ENCODE measurements at places on chromosomes 4 and X.

GRCh38 chrX:37553476-37553875 is 18.0 kb upstream of the LANCL3 start:
- DNase-seq, result no peak

- DNase-seq, result no peak
Measured at GRCh38 chr4:169377367-169377766, 106.6 kb upstream of the SH3RF1 start.

GRCh38 chr4:84413480-84413879 is 85.6 kb downstream of the NKX6-1 start:
- no peak for DNase-seq

GRCh38 chrX:54746928-54747327 is 51.1 kb downstream of the ITIH6 start:
- DNase-seq, result no peak

DNA sequence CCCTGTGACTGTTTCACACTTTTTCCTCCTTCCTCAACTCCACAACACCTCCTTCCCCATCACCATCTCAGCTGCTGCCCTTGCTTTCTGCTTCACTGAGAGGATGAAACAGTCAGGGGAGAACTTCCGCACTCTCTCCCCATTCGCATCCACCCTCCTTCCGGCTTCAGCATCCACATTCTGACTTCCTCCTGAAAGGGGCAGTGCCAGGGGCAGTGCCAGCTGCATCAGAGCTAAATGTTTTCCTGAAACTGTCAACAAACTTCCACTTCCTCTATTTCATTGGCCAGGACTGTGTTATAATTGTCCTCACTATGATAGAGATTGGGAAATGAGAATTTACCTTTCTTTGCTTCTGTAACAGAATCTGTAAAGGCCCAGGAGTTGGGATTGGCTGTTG is 18.2 kb upstream of the RASL11B start:
- no peak for DNase-seq

DNA sequence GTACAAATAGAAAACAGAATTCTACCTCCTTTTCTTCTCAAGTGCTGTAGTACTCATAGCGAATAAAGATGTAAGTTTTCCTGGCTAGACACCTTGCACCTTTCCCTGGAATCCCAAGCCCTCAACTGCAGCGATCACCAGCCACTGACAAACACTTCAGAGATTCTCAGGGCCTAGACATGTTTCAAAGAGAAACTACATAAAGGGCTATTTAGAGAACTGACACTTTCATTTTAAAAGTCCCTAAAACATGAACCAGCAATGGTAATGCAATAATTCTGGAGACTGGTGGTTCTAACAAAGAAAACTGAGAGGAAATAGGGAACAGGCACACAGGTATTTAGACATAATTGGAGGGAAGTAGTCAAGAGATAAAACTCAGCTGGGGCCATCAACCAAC is 35.7 kb downstream of the FANCB start:
- no peak for DNase-seq

DNA sequence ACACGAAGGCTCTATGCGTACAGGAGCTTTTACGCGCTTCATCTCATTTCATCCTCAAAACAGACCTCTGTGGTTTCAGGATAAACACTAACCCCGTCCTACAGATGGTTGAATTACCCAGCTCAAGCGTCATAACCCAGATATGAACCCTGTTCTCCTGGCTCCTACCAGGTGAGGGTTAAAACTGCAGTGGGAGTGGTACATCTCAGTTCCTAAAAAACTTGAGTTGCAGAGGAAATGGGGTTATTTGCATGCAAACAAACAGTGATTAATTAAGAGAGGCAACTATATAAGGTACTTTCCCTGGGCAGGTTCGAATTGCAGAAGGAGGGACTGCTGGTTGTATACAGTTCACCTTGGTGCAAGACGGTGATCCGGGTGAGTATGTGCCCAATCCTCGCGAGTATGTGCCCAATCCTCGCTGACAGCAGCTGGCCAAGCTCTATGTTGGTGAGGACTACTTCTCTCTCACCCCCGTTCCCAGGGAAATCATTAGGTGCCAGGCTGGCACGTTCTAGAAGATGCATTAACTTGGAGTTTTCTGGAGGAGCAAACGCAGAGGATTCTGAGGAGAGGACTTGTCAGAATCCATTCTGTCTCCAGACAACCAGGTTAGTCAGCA is 72.6 kb downstream of the FHDC1 start:
- DNase-seq, result no peak

DNA sequence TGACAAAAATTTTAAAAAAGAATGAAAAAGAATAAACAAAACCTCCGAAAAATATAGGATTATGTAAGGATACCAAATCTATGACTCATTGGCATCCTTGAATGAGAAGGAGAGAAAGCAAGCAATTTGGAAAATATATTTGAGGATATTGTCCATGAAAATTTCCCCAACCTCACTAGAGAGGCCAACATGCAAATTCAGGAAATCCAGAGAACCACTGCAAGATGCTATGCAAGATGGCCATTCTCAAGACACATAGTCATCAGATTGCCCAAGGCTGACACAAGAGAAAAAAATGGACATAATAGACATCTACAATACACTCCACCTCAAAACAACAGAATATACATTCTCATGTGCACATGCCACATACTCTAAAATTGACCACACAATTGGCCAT is 135.9 kb upstream of the SPANXB1 start:
- no peak for DNase-seq

- peak; percentile 2 for DNase-seq
Measured at GRCh38 chrX:8364369-8365141, 100.1 kb upstream of the VCX3B start.

GRCh38 chr4:183599690-183600089 is 59.3 kb downstream of the RWDD4 start:
- no peak for DNase-seq

GRCh38 chr4:153538487-153539357 is 72.6 kb downstream of the TMEM131L start:
- DNase-seq, result no peak

- DNase-seq, result peak; percentile 2
Measured at GRCh38 chr4:78953769-78954666, 14.8 kb upstream of the PAQR3 start.

DNA sequence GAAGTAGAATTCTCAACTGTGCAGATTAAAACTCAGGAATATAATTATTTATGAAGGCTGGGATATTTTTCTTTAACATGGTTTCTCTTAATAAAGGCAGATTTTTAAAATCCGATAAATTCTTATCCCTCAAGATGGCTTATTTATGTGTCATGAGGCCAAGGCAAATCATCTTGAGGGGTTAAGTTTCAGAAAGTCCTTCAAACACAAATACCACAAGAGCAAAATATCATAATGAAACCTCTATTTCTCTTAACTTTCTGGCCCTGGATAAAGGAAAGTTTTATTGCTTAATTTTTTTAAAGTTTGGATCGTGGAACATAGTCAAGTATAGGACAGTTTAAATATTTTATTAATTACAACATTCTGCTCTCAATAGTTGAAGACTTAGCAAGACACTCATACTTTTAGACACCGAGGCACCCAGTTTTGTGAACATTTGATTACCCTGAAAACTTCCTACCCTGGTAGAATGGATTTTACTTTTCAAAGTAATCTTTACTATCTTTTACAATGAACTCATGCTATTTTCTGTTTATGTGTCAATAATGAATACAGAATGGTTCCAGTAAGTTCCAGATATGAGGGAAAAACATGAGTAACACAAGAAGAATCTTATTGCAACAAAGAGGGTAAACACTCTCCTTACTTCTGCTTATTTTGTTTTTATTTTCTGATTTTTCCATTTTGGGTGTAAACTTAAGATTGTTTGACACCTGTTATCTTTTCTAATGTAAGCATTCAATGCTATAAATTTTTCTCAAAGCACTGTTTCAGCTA is 200.7 kb upstream of the IL15 start:
- no peak for DNase-seq

DNA sequence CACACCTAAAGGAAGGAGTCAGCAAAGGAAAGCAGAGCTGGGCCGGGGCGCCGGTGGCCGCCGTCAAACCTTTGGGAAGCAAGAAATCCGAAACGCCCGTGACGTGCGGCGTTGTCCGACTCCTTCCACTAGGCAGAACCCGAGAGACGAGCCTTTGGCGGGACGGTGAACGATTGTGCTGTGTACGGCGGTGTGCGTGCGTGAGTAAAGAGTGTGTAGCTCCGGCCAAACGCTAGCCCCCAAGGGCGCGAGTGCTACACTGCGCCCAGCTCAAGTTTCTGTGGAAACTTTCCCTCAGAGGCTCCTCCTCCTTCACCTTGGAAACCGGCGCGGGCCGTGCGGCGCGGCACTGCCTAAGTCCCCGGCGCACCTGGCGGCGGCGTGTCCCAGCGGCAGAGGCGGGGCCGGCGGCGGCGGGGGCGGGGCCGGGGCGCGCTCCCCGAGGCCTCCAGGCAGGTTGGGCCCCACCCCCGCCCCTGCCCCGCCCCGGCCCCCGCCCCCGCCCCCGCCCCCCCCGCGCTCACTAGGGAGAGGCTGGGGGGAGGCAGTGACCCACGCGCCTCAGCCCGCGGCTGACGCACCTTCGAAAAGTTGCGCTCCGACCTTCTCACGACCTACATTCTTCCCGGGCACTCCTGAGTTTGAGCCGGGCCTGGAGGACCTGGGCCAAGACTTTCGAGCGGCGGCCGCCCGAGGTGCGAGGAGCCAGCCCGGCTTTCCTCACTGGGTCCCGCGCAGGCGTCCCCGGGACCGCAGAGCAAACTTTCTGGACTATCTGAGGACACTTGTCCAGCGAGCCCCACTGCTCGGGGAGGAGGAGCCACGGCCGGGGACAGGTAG is at the start of gene FHIP1A:
FHIP1A (plus strand) TSS at position 547 of the 840 bp plus-strand sequence. CDS start 157,084 bp downstream, outside the sequence.
- DNase-seq, result peak; percentile 25

- DNase-seq, result no peak
Measured at GRCh38 chr4:22268350-22269025, 247.4 kb downstream of the ADGRA3 start.

DNA sequence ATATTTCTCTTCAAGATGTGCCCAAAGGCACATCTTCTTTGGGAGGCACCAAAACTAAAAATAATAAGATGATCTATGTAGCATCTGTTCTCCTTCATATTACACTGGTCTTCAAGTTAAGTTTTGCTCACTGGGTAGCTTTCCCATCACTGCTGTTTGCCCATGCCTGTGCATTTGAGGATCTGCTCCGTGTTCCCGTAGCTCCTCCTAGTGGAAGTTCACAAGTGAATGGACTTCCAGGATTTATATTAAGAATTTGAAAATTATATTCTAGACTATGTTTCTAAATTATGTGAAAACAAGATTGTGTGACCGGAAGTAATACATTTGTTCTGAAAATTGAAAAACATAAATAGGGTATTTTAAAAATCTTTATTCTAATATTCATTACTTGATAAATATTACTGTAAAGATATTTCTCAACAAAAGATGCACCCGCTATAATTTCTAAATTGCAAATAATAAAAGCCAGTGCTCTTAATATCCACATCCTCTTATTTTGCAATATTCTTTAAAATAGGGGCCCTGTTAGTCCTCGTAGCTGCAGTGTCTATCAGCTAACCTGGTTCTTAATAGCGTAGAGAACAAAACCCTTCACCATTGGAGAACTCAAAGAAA is 147.7 kb downstream of the RBM46 start:
- DNase-seq, result no peak

DNA sequence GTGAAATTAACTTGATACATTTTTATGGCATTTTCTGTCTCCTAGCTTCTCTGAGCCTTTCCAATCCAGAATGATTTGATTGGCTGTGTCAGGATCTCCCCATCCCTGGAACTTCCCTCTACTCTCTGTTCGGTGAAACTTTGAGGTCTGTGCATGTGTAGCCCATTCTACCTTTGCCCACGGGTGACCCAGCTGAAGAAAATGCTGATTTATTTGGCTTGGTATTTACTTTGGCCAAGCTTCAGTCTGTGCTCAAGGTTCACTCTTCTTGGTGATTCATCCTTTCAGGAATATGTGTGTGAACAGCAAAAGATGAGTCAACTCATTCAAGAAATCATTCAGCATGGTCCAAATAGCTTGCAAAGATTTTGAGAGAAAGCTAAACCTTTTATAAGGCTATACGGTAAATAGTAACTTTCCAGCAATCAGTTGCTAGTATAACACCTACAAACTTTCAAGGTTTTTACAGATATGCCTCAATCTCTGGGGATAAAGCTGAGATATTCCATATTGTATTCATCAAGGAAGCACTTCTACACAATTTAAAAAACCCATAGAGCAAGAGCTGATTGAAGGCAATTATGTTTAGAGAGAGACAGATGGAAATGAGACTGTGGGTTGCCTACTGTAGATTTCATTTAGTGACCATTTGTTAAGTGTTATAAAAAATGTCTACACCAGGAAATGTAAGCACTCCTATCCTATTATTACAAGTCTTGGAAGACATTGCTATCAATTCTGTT is 233.9 kb upstream of the CXXC4 start:
- no peak for DNase-seq

- no peak for DNase-seq
Measured at GRCh38 chr4:133148690-133149363, at the start of gene PCDH10. TSS of gene PCDH10 (plus strand) at chr4:133149294. CDS start at chr4:133150141, 847 bp downstream.

GRCh38 chr4:100288811-100289529 is 98.7 kb upstream of the DDIT4L start:
- DNase-seq, result no peak

- no peak for DNase-seq
Measured at GRCh38 chrX:134542485-134542884, 82.5 kb downstream of the HPRT1 start.

DNA sequence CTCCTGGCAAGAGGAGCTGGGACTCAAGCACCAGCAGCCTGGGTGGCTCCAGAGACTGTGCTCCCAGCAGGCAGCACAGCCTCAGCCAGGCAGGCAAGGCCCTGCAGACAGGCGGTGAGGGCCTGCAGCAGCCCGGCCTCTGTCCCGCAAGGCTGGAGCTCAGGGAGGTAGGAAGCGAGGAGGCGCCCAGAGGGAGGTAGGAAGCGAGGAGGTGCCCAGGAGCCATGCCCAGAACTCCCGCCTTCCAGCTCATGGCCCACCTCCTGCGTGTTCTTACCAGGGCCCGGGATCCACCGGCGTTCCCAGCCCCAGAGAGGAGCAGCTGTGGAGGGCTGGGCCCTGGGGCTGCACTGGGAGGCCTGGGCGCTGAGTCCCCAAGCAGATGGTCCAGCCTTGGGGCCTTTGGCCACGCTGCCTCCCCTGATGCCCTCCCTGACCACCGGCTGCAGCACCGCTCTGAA is 133.1 kb downstream of the HMX1 start:
- DNase-seq, result no peak

- DNase-seq, result no peak
Measured at GRCh38 chr4:17275836-17276235, 236.1 kb downstream of the QDPR start.

GRCh38 chr4:120327276-120327675 is 260.6 kb upstream of the MAD2L1 start:
- no peak for DNase-seq

DNA sequence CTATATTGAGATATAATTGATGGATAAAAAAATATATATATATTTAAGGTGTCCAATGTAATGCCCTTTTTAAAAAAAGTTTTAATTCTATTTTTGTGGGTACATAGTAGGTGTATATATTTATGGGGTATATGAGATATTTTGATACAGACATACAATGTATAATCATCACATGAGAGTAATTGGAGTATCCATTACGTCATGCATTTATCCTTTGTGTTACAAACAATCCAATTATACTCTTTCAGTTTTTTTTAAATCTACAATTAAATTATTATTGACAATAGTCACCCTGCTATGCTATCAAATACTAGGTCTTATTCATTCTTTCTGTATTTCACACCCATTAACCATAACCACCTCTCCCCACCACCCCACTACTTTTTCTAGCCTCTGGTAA is 66.3 kb upstream of the DIPK2B start:
- DNase-seq, result no peak
